Activated T-cell treated with anti-CD3 and anti-CD28 coated beads, Interleukin-2, amount 50 U/mL, for 24 hours (primary cell): ENCODE measurements at places on chromosomes 13 and 19.

DNA sequence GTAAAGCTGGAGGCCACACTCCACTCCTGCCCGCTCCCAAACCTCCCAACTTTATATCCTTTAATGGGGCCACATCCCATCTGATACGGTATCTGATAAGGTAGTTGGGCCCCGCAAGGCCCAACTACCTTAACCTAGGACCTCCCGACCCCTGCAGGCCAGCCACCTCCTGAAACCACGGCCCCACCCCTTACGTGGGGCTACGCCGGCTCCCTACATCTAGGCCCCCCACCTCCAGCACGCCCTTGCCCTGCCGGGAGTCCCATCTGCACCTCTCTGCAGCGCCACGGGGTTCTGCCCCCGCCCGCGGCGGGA lies 2.2 kb downstream of the IGFLR1 start:
- DNase-seq: no peak

- DNase-seq: no peak
These were observed at the start of gene ETFB for GRCh38 chr19:51365965-51366388. TSS of gene ETFB (minus strand) at chr19:51366388. CDS start at chr19:51366326, 62 bp downstream.

DNA sequence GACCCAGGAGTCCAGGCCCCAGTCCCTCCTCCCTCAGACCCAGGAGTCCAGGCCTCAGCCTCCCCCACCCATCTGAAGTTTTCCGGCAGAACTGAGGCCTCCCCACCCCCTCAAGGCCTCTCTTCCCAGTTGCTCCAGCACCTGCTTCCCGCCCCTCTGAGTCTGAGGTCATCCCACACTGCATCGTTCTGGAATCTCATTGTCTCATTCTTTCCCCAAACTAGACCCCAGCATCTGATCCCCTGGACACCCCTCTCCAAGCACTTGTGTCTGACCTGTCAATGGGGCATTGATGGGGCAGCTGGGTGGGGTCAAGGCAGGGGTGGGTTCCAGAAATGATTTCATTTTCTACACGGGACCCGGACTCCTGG lies 793 bp upstream of the SBK2 start:
- no peak for DNase-seq

DNA sequence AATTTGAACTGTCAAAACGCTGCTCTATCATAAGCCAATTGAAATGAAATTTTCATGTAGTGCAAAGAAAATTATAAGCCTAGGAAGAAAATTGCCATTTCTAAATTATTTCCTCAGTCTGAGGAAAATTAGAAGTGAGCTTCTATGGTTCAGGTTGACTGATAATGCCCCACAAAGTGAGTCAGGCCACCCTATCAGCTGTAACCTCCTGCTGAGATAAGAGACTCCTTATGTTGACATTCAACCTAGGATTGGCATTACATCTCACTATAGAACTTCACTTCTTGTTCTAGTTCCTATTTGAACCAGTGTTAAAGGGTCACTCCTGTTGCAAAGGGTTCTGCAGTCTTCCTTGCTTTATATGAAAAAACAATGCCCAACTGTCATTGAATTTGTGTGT lies 32.6 kb upstream of the RFC3 start:
- no peak for DNase-seq

GRCh38 chr19:19098084-19098702 lies 34.4 kb downstream of the SLC25A42 start:
- DNase-seq: no peak

DNA sequence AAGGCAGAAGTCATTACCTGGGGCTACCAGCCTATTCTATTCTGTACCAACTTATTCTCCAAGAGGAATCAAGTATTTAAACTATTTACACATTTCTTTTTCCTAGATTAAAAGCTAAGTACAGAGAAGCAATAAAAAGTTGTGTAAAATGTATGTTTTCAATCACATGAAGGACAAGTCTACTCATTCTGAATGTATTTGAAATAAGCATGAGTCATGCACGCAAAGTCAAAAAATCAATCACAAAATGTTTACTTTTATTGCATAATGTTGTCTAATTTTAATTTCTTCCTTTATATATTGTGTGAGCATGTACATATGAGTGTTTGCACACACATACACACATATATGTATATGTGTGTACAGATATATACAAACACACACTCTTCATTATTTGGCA lies 136.7 kb downstream of the DACH1 start:
- DNase-seq: no peak

DNA sequence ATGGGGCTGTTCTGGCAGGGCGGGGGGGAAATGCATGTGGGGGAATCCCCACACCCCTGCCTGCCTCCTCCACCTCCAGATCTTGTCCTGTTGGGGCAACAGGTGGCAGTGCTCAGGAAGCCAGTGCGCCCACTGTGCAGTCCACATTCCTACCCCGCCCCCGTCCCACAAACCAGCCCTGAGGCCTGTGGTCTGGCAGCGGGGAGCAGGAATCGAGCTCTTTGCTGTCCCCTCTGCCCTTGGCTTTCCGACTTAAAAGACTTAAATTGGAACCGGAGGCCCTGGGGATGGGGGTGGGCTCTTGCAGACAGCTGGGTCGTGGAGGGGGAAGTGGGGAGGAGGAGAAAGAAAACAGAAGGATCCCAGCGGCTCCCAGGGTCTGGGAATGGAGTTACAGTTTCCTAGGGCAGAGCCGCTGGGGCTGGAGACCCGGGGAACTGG lies 4.3 kb downstream of the NANOS3 start:
- DNase-seq: peak; percentile 51

DNA sequence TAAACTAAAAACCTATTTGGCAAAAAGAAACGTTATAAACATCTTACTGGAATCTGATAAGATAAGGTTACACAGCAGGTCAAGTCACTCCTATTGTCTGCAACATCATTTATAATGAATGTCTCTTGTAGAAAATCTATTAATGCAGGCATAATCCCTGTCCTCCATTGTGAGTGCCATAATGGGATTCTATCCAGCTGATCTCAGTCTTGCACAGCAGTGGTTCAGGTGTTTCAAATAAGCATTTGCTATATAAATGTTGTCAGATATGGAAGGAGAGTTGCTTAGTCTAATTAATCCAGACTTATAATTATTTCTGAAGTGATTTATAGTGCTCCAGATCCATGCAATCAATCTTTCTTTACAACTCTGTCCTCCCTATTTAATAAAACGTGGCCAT lies 186.5 kb upstream of the ATXN8OS start:
- DNase-seq: no peak

DNA sequence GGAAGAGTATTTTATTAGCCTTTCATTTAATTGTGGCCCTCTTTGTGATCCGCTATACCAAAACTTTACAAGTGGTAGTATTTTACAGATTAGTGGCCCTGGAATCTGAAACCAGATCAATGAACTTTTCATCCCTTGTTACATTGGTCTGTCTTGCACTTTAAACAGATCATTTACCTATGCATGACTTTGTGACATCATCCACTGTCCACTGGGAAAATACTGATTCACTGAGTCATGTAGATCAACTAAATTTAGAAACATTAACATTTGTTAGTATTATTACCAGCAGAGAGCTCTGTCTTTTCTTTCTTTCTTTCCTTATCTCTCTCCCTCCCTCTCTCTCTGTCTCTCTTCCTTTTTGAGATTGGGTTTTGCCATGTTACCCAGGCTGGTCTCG lies 17.5 kb downstream of the PCDH8 start:
- no peak for DNase-seq

GRCh38 chr13:112270951-112271350 lies 105.2 kb upstream of the SPACA7 start:
- DNase-seq: no peak

- no peak for DNase-seq
These were observed 248.0 kb upstream of the MAB21L1 start for GRCh38 chr13:35724446-35724845.

GRCh38 chr19:13825489-13826441 lies 30.5 kb downstream of the ZSWIM4 start:
- DNase-seq: no peak

DNA sequence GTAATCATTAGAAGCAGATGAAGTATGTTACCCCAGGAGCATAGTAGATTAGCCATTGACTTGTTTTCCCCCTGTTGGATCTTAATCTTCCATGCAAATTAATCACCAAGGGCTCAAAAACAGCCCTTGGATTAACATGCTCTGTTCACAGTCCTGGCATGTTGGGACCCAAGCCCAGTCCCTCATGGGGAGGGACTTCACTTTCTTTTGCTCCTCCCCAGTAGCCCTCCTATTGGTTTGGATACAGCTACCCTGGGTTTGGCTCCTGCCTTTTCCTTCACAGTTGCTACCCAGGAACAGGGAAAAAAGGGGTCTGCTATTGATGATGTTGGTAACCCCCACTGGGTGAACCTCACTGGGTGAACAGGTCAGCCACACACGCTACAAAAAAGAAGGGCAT lies 16.9 kb upstream of the PARP4 start:
- DNase-seq: no peak

- DNase-seq: no peak
These were observed 114.0 kb downstream of the COL4A2 start for GRCh38 chr13:110421061-110421460.

DNA sequence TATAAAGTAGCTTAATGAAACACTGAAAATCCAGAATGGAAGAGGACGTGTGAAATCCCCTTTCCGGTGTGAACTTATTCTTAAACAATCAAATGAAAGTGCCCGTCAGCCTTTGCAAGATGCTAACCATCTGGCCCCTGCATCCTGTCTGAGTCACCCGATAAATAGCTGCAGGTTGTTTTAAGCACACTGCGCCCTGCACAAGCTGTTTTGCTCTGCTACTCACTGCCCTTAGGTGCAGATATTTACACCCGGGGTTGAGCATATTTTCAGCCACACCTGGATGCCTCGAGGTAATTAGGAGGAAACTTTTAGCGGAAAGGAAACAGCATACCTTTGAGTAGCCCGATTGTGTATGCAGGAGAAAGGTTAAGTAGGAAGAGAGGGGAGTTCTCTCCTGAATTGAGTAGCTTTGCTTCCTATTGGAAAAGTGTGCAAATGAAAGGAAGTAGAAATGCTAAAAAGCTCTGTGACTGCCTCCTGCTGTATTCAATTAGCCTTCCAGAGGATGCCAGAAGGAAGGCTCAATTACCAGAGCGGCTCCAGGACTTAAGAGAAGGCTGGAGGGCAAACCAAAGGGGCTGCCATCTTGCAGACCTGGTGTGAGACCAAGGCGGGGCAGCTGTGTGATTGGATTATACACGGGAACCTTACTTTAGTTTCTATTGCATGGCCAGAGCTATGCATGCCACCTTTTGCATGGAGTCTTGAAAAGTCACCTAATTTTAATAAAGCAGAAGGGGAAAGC lies 42.5 kb downstream of the IRS2 start:
- DNase-seq: no peak

- DNase-seq: no peak
These were observed 21.0 kb downstream of the ITGBL1 start for GRCh38 chr13:101473458-101473857.

DNA sequence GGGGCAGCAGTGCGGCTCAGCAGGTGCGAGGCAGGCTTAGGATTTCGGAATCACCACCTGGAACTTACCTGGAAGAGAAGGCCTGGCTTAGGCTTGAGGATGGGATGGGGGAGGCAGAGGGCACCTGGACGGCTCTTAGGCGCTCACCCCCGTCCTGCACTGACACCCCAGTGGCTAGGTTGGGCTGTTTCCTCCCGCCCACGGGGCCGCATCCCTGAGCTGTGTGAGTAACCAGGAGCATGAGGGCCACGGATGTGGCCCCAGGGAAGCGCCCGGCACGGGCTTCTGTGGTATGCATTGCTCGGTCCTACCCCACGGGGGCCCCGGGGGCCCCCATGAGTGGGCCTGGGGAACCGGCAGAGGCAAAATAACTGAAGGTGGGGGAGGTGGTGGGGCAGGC lies 2.4 kb upstream of the NKPD1 start:
- DNase-seq: no peak

GRCh38 chr19:28905996-28906395 lies 307.0 kb downstream of the UQCRFS1 start:
- no peak for DNase-seq
